Omental fat pad (tissue), 4 donors: ENCODE measurements at places on chromosomes 1 and 21.

DNA sequence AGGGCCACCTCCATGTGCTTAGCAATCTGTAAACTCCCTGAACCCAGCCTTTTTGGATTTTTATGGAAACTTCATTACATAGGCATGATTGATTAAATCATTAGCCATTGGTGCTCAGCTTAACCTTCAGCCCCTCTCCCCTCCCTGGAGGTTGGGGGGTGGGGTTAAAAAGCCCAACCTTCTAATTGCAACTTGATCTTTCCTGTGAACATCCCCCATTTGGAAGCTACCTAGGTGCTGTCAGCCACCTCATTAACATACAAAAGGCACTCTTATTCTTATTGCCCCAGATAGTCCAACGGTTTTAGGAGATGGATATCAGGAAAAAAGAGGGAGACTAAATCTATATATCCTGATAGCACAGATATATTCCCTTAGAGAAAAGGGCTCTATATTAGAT lies 424.0 kb upstream of the BEND5 start:
- no peak for DNase-seq

DNA sequence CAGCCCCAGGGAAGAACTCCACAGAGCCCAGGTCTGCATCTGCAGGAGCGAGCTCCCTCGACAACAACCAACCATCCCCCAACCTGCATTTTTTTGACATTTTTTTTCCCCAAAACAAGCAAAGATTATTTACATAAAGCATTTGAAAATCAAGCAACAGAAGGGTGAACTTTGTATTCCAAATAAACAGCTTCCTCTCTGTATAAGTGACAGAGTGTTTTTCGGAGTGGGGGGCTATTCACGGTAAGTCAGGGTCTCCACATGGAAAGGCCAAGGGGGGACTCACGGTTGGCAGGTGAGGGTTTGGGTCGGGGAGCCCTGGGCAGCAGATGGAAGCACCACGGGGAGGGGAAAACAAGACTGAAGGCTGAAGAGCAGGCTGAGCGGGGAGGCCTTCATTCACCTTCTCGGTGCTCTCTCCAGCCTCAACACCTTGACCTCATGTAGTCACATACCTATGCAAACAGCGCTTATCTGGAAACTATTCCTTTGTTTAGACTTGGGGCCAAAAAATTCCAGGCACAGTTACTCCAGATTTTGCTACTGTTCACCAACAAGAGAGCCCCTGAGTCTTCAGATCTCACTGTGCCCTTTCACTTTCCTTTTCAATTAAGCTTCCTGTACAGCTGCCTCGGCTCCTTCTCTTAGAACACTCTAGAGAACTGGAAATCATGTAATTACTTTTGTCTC lies 27.6 kb downstream of the C2CD2 start:
- no peak for DNase-seq

DNA sequence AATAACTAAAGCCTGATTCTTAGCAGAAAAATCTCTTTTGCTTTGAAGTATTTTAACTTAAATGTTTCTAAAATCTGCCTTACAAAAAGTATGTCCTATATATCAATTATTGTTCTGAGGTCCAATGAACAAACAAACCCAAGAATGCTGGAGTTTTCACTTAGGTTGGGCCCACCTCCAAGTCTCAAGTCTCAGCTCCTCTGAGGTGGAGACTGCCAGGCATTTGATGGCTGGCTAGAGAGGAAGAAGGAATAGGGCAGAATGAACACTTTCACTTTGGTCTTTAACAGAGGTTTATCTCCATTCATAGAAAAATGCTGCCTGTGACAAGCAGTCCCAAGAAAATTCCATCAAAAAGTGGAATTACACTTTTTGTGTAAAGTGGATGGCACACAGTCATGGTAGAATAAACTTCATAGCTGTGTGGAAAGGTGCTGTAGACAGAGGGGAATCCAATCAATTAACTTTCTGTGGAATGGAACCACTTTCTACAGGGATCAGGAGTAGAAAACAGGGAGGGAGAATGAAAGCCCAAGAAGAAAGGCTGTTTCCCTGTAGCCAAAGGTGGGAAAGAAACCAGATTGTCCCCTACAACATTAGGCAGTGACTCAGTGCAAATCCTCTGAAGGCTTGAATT lies 349.4 kb upstream of the RUNX1 start:
- DNase-seq: no peak

DNA sequence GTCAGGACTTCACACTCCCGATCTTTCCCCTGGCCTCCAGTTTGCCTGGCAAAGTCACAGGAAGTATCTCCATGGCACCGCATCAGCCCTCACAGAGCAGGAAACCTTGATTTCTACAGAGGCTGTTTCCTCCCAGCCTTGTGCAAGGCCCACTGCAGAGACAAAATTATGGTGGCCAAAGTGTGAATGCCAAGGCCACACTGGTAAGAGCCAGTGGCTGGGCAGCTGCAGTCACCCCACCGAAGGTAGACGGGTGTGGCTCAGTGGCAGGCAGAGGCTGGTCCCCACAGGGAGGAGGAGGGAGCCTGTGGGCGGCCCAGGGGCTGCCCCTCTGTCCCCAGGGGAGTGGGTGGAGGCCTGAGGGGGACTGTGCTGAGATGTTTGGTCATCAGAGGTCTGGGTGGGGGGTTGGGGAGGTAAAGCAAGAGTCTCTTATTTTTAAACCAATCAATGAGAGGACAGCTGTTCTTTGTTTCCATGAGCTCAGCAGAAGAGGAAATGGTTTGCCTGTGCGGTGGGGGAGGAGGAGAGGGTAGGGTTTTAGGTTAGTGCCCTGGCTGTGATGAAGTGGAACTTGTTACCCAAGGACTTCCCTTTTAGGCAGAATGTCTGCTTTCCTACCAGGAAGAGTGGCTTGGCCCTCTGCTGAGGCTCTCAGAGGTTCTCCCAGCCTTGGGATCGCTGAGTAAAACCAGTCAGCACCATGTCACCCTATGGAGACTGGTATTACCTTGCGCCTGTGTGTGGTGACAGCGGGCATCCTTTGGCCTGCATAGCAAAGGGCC lies 18.0 kb upstream of the BTG2 start:
- no peak for DNase-seq
